ENCODE measurements at places on chromosomes 13 and 19. TPM values are rescaled to one million over a fixed set of nuclear protein-coding genes. Genes with fewer than 3 reads are reported as not detected.

DNA sequence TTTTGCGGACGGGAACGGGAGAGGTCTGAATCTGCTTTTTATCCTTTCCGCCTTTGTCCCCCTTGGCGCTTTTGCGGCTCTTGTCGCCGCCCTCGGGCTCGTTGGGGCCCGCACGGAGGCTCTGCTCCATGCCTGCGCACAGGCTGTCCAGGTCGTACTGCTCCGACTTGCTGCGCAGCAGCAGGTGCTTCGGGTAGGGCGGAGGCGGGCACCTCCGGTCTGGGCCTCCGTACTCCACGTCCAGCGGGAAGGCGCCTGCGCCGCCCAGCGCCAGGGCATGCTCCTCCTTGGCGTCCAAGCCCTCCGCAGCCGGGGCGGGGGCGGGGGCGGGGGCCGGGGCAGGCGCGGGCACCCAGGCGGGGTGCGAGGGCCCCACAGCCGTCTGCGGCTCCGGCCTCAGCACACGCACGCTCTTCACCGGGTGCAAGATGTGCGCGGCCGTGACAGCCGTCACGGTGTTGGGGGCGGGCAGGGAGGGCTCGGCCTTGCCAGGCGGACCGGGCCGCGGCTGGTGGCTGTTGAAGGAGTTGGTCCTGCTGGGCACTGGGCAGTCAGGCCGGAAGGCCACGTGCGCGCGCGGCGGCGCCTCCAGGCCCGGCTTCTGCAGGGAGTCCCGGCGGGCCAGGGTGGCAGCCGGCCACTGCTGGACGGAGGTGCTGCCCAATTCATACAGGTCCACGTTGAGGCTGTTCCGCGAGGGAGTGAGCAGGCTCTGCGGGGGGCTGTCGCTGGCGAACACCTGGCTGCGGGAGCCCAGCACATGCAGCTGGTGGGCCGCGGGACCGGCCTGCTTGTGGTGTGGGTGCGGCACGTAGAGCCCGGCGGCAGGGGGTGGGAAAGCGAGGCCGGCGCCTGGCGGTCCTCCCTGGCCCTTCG is 73.1 kb downstream of the LATS2 start:
- no peak for DNase-seq

GRCh38 chr19:56360841-56361240 is 32.5 kb downstream of the ZNF582 start:
- DNase-seq: no peak

GRCh38 chr19:34499155-34499834 is 17.7 kb downstream of the WTIP start:
- DNase-seq: no peak

- no peak for DNase-seq
Measured at GRCh38 chr13:106048386-106048785, 487.1 kb downstream of the EFNB2 start.

DNA sequence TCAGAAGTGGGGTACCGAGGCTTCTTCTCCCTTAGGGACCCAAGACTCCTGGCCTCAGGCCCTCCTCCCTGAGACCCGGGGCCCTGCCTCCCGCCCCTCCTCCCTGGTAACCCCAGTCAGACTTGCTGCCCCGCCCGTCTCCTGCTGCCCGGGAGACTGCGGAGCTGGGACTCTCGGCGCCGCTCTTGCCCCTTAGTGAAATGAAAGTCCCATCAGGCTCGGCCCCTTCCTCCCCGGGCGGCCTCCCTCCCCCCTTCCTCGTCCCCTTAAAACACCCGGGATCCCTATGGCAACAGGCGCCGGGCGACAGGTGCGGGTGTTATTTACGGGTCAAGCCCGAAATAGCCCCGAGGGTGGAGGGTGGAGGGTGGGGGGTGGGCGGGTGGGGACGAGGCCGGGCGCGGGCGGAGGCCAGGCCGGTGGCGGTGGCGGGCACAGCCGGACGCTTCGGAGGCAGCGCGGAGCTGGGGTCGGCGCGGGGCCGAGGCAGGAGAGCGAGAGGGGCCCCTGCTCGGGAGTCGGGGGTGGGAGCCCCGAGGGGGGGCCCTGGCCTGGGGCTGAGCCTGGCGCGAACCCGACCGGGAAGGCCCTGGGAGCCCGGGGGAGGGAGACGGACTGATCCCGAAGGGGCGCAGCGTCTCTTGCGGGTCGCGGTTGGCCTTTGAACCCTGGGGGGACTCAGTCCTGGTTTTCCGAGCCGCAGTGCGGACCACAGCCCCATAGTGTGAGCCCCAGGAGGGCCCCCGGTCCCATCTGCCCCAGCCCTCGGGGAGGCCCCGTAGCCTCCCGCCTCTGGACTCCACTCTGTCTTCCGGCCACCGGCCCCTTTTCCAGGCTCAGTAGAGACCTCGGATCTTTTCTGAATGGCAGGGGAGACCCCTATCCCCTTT is at the start of gene CACNG6:
Gene CACNG6, plus strand, starts transcription at position 414 of the 890 bp plus-strand sequence. CDS start 1,241 bp downstream, outside the sequence.
- peak; percentile 49 for DNase-seq

DNA sequence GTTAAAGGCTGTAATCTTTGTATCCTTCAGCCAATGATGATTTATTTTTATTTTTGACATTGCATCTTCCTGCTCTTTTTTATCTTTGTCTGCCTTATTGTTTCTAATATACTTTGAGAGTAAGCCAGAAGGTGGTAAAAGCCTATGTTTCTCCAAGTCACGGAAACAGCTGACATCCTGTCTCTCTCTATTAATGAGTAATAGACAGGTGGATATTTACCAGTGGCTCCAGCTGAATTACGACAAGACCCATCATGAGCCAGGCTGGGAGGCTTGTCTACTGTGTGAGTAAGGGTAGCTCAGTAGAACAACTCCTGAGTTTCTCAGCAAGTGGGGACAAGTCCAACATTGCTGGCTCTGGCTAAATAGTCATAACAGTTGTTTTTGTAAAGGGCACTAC is 166.6 kb downstream of the NDFIP2 start:
- DNase-seq: no peak

- DNase-seq: peak; percentile 56
Measured at GRCh38 chr19:47230054-47230920, 712 bp downstream of the BBC3 start.

DNA sequence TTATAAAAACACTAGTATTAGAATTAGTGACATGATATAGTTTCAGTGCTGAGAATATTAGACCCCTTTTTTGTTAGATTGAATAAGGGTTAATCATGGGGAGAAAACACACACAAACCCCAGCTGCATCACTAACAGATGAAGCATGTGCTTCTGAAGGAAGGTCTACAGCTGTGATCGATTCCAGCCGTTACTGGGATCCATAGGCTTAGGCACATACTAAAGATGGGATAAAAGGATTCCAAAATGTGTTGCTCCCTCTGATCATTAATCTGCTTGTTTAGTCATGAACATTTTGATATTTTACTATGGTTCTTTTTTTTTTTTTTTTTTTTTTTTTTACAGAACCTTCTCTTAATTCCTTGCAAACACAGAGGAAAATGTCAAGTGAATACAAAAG is 1591.3 kb downstream of the EFNB2 start:
- no peak for DNase-seq

DNA sequence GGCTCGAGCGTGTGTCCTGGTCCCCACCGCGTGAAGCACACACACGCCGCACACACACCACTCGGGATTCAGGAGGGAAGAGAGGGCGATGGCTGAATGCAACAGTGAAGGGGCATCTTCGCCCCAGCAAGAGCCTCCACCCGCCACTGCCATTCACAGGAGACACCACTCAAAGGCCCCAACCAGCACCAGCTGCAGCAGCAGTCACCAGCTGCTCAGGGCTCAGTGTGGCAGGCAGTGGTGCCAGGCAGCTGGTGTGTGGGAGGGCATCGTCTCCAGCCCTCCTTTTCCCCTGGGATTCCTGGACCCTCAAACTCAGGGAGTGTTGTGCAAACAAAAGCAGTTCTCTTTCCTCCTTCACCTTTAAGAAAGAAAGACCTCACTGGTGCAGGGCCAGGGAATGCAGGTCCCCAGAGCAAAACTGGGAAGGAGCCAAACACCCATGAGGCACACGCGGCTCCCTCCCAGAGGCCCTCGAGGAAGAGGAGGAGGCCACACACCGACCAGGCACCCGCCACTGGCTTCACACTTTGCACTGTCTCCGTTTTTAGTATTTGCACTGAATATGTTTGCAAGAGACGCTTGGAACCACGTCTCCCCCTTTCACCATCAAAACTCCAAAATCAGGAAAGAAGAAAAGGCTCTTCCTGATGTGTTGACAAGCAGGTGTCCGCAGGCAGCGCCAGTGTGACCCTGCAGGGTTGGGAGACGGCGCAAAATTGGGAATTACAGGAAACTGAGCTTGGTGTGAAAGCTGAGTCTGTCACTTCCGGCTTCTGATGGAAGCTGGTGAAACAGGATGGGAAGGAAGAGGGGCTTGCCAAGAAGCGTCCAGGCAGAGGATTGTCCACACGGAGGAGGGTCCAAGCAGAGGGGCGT is 26.4 kb upstream of the F7 start:
- no peak for DNase-seq

DNA sequence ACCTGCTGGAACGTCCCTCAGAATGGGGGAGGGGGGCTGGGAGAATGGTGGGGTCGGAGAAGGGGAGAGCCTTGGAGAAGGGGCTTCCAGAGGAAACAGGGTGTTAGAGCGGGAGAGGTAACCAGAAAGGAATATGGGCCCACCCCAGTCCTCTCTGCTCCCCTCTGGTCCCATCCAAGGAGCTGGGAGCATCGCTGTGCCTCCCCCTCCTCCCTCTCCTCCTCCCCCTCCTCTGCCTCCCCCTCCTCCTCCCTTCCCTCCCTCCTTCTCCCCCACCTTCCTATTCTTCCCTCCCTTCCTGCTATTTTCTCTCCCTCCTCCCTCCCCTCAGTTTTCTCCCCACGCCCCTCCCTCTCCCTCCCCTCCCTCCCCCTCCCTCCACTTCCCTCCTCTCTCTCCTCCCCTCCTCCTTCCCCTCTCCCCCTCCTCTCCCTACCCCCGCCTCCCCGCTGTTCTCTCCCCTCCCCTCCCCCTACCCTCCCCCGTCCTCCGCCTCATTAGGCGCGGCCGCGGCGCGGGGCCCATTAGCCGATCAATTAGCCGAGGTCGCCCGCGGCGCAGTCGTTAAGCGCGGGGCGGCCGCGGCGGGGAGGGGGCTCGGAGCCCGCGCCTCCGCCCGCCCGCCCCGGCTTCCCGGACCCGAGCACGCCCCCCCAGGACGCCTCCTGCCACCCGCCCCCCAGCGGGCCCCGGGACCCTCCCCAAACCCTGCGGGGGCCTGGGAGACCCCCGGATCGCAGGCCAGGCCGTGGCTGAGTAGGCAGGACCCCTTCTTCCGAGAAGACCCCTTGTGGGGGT is 15.4 kb downstream of the TLE5 start:
- no peak for DNase-seq

DNA sequence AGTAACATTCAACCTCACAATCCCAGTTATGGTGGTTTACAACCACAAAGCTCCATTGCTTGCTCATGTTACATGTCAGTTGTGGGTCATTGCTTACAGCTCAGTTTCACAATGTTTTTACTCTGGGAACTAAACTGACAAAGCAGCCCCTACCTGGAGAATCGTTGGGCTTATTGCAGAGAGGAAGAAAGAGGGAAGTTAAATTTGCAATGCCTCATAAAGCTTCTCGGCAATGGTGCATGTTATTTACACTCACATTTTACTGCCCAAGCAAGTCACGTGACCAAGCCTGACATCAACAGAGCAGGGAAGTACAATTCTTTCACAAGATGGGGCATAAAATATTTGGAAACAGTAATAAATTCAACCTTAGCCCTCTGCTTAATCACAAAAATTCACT is 441.6 kb downstream of the TDRD3 start:
- peak; percentile 0 for DNase-seq

IGFL1 gene
- not detected for total RNA-seq

AMER2 gene
- not detected for total RNA-seq

SHISA2 gene
- 0.90 TPM for total RNA-seq

CEACAM3 gene
- not detected for total RNA-seq

Measured in fibroblast of the aortic adventitia (primary cell).